ENCODE measurements at places on chromosomes 13 and 19. TPM values are rescaled to one million over a fixed set of nuclear protein-coding genes. Genes with fewer than 3 reads are reported as not detected.

DNA sequence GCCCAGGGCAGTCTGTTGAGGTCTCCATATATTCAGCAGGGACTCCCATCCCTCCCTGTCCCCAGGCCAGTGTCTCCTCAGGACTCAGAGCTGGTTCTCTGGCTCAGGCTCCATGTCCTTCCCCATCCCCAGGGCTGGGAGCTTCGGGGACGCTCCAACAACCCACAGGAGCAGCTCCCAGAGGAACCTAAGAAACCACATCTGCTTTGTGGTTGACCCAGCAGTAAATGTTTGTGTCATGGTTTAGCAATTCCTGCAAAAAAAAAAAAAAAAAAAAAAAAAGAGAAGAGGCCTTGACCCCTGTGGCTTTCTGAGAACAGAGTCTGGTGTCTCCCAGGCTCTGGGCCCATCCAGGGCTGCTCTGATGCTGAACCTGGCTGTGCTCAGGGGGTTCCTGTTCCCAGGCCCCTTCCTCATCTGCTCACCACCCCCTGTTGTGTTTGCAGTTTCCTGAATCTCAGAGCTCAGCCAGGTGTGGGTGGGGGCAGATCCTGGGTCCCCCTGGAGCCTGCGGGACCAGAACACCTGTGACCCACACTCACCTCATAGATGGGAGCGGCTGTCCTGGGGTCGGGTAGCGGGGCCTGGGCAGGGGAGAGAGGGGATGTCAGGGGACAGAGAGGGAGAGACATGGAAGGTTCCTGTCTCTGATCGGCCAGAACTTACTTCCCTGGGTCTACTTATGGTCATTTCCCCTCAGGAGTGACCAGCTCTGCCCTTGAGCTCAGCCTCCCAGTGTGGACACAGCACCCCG lies 25.2 kb upstream of the CEACAM1 start:
- no peak for DNase-seq

DNA sequence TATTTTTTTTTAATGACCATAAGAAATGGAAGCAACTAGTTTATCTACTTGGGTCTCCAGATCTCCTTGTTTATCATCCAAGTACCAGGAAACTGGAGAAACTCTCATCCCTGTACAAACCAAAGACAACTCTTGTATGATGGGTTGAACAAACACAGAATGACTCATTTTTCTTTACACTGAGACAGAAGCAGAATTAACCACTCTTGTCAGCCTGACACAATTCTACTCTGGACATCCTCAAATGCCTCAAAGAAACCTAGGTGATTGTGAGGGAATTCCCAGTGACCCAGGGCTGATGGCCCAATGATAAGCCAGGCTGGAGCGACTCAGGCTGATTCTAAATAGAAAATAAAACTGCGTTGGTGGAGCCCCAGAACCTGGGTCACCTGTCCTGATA lies 151.5 kb downstream of the ZNF737 start:
- DNase-seq, result no peak

DACT3 gene
- 13.8 TPM for total RNA-seq

DNA sequence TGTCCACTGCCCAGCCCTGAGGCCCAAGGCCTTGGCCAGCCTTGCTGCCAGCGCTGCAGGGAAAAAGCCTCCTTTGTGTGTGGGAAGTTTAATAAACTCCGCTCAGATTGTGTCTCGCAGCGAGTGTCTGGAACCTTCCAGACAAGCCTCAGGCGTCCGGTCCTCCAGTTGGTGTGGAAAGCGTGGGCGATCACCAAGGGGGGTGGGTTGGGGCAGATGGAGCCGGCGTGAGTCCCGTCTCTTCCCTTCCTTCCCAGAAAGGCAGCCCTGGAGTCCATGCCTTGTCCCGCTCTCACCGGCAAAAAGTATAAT lies 4.6 kb downstream of the STK11 start:
- DNase-seq, result no peak

GRCh38 chr13:20521364-20522115 lies 4.1 kb downstream of the CRYL1 start:
- DNase-seq, result no peak

PTGIR gene
- total RNA-seq, result 10.8 TPM

DNA sequence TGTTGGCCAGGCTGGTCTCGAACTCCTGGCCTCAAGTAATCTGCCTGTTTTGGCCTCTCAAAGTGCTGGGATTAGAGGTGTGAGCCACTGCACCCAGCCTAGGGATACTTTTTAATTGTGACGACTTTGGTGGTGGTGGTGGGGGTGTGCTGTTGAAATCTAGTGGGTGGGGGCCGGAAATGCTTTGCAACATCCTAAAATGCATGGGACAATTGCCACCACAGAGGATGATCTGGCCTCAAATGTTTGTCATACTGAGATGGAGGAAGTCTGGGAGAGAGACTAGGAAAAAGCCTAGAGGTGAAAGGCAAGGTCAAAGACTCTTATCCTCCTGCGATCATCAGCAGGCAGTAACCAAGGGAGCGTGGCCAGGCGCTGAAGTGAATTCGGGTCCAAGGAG lies 1.4 kb downstream of the NWD1 start:
- DNase-seq, result no peak

ZNF541 gene
- not detected for total RNA-seq

- DNase-seq, result no peak
Observed at GRCh38 chr13:65946387-65946786, 1283.7 kb downstream of the PCDH9 start.

FAM124A gene
- 5.4 TPM for total RNA-seq

COL4A1 gene
- 178 TPM for total RNA-seq

GRCh38 chr19:9306443-9306842 lies 3.2 kb downstream of the ZNF699 start:
- DNase-seq, result no peak

DNA sequence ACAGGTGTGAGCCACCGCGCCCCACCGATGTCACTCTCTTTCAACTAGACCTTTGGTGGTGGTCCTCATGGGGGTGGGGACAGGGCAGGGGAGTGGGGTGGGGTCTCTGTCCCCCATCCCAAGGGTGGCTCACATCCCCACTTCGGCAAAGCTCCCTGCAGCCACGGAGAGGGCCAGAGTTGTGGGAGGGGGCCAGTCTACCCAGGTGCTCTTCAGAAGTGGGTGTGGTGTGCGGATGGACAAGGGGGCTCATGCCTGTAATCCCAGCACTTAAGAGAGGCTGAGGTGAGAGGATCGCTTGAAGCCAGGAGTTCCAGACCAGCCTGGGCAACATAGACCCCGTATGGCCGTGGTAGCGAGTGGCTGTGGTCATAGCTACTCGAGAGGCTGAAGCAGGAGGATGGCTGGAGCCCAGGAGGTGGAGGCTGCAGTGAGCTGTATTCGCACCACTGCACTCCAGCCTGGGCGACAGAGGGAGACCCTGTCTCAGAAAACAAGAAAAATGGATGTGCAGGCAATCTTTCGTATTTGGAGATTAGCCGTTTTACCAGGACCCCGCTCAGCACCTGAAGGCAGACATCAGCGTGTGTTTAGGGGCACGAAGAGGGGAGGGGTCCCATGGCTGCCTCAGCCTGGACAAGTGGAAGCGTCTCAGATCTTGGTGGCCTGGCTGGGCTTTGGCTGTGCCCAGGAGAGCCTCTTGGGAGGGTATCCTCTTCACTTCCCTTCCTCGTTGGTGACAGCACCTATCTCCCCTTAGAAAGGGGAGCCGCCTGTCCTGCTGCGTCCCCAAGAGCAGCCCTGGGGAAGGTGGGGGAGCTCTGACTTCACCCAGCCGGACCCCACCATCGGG lies 846 bp downstream of the TGFBR3L start:
- no peak for DNase-seq

SIGLECL1 gene
- not detected for total RNA-seq

- DNase-seq, result no peak
Observed at GRCh38 chr13:98537740-98538139, 39.2 kb downstream of the STK24 start.

DNA sequence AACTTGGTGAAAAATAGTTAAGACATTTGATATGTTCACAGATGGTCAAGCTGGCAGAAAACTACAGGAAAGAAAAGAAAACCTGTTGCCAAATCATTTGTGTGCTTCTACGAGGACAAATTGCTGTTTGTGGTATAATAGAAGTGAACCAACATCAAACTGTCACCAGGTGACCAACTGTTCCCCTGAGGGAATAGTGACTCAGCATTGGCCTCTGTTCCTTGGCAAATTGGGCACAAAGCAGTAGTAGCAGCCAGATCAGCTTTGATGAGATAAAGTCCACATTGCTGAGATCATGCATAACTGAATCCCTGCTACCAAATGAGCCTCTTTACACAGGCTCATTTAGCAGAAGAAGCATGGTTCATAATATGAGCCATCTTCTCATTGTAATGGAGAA lies 103.5 kb downstream of the POSTN start:
- no peak for DNase-seq

DNA sequence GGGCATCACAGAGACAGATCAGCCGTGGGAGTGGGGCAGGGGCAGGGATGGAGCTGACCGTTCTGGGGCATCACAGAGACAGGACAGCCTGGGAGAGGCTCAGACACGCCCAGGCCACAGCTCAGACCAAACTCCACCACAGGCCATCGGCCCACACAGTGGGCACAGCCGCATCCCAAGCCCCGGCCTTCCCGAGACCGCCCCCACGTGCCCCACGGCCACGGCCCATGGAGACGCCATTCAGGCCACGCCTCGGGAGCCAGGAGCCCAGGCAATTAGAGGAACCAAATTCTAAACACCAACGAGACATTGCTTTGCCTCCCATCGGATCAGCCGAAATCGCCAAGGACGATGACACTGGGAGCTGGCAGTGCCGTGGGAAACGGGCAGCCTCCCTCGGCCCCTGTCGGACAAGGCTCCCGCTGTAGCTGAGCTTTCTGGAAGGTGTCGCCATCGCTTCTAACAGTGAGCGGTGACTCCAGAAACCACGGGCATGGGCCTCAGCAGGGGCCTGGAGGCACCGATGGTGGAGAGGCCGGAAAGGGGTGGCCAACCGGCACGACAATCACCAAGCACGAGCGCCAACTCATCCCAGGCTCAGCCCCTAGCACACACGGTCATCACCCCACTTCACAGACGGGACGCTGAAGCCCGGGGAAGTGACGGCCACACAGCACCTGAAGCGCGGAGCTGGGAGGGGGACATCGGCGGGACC lies 2.4 kb downstream of the PIP5K1C start:
- no peak for DNase-seq

CD22 gene
- total RNA-seq, result 7.6 TPM

- DNase-seq, result no peak
Observed at GRCh38 chr13:97100821-97101220, 106.5 kb upstream of the OXGR1 start.

- no peak for DNase-seq
Observed at GRCh38 chr19:47106821-47107201, 6.8 kb downstream of the ZC3H4 start.

DNA sequence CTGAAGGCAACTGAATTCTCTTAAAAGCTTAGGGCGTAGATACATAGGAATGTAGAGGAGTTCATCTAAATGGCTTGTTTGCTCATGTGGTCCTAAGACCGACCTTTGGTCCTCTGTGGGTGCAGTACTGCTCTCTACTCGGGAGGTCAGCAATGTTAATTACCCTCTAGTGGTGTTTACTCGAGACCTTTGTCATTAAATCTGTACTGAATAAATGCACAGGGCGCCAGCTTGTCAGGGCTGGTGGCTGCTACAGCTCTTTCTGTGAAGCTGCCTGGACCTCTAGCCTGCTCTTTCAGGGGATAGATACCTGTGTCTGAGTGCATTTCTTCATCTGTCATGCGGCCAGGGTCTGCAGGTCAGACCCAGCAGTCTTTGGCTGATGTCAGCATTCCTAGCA lies 29.2 kb upstream of the MPHOSPH8 start:
- DNase-seq, result no peak

- DNase-seq, result no peak
Observed at GRCh38 chr13:40585911-40586471, 80.5 kb downstream of the FOXO1 start.

DNA sequence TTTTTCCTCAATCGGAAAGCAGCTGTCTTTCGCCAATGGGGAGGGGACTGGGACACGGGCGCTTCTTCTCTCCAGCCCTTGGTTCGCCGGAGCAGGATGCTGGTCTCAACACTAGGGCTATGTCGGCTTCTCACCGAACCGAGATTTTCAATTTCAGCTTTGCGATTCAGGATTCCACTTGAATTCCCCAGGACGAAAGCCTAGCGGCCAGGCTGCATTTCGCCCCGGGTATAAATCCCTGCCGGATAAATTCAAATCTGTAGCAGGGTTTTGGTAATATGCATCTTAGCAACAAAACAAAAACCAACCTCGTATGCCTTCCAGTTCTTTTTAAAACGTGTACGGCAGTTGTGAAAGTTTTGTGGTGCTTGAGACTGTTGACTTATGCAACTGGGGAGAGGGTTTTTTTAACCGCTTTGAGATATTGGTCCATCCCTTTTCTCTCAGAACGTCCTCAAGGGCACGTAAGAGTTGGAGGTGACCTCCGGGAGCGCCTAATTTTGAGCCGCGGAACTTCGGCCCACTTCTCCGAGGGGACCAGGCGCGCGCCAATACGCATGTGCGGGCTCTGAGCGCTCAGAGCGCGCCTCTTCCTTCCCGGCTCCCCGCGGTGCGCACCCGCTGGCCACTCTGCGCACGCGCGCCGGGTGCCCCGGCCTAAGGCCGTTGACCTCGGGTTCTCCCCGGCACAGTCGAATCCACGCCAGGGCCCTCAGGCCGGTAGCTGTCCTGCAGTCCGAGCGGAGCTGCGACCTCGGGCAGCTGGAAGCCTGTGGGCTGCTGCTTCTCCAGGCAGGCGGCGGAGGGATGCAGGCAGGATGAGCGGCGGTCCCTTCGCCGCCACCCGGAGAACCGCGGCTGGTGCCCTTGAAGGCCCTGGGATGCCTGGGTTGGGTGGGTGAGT lies 7.6 kb downstream of the POU4F1 start:
- no peak for DNase-seq

BCAM gene
- 57.2 TPM for total RNA-seq

UBE2L5 gene
- total RNA-seq, result not detected

DNA sequence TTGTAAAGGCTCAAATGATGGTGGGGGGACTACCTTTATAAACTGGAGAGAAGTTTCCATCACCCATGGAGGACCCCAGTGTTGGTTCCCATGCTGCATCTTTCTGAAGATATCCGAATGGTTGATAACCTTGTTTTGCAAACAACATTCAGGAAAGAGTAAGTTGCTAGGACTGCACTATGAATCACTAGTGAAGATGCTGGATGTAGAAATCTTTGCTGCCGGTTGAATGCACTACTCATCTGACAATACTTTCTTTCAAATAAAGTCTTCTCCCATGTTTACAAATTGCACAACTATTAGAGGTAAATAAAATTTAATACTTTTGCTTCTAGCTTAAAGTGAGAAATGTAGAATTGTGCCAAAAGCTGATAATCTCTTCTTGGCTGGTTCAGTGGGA lies 198.4 kb upstream of the SLITRK6 start:
- DNase-seq, result no peak

COMP gene
- 0.98 TPM for total RNA-seq

SERPINE3 gene
- total RNA-seq, result not detected

NBEA gene
- total RNA-seq, result 12.0 TPM

ZNF570 gene
- 5.2 TPM for total RNA-seq

DPF1 gene
- not detected for total RNA-seq

FFAR2 gene
- total RNA-seq, result not detected

ADGRL1 gene
- total RNA-seq, result 23.3 TPM

All from vagina (tissue), 2 donors.